ENCODE measurements at places on chromosomes 7 and 10.

GRCh38 chr10:101561068-101561915 lies 26.8 kb downstream of the POLL start:
- DNase-seq: no peak

GRCh38 chr7:80014511-80014910 lies 120.1 kb upstream of the GNAI1 start:
- peak; percentile 57 for DNase-seq

DNA sequence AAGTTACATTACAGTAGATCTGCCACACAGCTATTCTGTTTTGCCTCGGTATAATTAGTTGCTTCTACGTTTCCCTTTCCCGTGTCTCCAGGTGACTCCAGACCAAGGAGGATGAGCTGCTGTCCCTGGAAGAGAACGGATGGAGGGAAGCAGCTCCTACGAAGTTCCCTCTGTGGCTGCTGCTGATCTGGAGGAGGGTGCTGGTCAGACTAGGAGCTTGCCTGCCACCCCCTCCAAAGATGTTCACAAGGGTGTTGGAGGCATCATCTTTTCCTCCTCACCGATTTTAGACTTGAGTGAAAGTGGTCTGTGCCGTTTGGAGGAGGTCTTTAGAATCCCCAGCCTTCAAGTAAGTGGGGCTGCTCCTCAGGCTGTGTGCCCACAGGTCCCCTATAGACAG lies 1.4 kb downstream of the LRRC27 start:
- DNase-seq: no peak

DNA sequence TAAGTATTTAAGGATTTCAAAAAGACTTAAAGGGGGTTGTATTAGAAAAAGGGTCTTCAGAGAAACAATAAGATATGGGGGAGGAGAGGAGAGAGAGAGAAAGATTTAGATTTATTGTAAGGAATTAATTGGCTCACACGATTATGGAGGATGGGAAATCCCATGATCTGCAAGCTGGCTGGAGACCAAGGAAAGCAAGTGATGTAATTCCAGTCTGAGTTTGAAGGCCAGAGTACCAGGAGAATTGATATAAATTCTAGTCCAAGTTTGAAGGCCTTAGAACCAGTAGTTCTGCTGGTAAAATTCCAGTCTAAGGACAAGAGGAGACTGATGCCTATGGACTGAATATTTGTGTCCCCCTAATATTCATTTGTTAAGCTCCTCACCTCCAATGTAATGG lies 20.6 kb upstream of the SLC13A1 start:
- no peak for DNase-seq

- no peak for DNase-seq
Observed at GRCh38 chr10:22253580-22253882, 35.7 kb upstream of the EBLN1 start.

GRCh38 chr7:144468990-144469732 lies 65.7 kb upstream of the NOBOX start:
- no peak for DNase-seq

DNA sequence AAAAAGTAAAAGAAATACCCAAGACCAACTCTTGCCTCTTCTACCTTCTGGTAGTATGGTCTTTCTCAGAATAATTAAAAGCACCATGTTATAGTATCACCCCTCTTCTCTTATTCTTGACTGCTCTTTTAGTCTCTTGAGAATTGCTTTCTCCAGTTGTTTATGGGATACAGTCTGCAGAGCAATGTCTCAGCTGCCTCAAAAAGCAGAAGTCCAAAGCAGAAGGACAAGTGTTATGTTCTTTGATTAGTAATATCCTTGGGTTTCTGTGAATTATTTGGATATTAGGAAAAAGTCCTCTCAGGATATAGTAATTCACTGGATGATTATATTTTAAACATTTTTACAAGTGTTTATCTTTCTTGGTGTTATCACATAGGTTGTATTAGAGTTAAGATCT lies 7.4 kb downstream of the TAS2R41 start:
- no peak for DNase-seq

DNA sequence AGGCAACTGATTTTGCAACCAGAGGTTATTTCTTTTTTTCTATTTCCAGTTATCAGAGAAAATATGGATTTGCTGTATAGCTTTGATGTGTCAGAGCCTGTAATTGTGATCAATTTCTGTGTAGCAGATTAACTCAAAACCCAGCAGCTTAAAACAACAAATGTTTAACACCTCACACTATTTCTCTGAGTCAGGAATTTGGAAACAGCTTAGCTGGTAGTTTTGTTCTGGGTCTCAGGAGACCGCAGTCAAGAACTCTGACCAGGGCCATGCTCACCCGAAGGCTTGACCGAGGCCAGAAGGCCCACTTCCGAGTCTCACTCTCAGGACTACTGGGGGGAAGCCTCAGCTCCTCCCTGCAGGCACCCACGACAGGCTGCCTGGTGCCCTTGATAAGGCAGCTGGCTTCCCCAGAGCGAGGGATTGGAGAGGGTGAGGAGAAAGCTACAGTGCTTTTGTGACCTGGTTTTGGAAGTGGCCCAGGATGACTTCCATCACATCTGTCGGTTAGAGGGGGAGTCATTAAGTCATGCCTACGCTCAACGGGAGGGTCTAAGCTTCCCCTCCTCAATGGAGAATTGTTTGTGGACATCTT lies 105.7 kb upstream of the SHH start:
- DNase-seq: no peak
